Right kidney (tissue), 9 donors: ENCODE measurements at places on chromosomes 7 and 10.

DNA sequence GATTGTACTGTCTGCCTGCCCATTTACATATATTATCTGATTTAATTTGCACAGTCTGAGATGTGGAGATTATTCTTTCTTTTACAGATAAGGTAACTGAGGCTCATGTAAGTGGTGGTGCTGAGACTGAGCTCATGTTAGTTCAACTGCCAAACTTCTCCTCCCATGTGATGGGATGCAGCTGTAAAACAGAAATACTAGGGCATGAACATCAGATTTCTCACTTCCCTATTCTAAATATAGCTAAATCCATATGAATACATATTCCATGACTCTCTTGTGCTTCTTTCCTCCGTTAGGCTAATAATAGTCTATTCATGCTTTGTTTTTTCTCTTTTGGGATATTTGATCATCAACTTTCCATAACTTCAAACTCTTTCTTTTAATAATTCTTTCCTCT, 84.7 kb downstream of the PTPRZ1 start:
- DNase-seq, result no peak

DNA sequence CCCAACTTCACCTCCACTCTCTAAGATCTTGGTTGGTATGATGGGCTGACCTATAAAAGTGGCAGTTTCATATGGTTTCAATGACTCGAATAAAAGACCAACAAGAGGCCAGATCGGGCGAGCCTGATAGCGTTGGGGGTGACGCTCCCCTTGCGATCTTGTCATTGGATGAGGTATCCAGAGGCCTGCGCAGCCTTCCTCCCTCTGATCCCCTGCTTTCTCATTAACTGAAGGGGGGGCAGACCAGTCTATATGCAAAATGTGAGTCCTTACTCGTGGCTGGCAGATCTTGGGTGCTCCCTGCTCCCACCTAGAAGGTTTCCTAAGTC, 937 bp upstream of the COBL start:
- no peak for DNase-seq

DNA sequence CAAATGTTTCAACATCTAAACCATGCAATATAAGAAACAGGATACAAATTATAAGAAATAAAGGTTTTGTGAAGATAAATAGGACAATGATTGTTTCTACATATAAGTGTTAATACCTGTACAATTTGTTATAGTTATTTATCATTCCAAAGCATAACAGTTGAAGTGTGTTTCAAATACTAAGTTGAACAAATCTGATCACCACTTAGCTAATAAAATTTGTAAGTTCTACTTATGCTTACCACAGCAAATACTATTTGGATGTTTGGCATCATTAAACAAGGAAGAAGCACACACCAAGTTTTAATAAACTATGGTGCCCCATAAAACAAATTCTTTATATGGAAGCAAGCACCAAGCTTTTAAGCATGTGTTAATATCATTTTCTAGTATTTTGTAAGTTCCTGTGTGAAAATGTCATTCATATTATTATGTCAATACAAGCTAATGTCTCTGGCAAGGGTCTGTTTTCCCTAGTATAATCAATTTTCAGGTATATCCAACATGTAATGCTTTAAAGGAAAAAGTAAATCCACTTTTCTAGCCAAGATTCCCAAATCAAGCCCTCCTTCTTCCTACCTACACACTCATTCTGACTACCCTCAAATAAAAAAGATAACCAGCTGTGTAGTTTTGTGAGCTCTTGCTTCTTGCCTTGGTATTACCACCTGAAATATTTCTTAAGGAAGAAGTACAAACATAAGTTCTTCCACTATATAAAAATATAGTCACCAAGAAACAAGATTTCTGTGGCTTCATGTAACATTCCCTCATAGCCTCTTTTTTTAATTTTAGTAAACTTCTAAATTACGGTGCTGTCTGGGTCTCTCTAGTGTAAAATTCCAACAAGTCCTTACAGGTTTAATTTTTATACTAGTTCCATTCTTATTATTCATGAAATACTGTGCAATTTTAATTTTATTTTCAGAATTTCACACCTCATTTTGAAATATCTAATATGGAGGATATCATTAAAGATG, 9.2 kb downstream of the SKAP2 start:
- peak; percentile 46 for DNase-seq

GRCh38 chr10:78703593-78703992, 365.2 kb upstream of the ZMIZ1 start:
- DNase-seq, result no peak

DNA sequence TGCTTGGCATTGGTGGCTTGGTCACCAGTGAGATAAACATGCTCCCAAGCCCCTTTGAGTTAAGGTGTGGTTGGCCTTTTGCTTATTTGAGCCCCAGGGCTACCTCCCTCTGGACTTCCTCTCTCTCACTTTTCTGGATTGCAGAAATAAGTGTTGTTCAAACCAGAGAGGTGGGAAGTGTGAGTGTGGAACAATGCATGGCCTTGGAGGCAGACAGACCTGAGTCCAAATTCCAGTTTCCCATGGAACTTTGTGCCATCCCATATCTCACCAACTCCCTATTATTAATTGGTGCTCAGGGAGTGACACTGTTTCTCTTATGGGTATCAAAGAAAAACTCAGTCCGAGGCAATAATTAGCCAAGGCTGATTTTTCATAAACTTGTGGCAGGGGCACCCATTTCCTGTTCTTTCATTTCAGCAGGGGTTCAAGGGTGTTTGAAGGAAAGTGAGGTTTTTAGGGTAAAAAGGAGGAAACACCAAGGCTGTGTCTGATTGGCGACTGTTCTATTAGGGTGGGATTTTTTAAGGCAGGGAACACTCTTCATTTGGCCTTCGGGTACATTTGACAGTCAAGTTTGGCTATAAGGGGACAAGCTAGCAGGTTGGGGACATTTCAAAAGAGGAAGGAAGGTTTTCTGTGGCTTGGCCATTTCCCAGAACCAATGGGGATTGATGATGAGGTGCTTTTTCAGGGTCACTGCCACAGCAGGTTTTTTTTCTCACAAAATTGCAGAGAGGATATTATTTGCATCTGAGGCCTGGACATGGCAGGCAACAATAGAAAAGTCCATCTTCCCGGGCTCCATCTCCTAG, 148.8 kb upstream of the NPY start:
- no peak for DNase-seq

DNA sequence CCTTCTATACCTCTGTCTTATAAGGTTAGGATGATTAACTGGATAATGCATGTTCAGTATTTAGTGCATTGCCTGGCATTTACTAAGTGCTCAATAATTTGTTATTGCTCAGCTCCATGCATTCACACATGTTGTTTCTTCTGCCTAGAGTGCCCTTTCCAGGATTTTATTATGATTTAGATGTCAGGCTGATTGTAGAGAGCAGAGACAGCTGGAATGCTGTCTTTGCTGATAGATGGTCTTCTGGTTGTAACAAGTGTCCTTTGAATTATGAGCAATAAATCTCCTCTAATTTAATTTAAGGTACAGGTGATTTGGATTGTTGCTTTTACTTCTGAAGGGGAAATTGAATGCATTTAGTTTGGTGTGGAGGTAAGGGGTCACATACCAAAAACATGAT, 548.0 kb downstream of the MAGI2 start:
- no peak for DNase-seq

DNA sequence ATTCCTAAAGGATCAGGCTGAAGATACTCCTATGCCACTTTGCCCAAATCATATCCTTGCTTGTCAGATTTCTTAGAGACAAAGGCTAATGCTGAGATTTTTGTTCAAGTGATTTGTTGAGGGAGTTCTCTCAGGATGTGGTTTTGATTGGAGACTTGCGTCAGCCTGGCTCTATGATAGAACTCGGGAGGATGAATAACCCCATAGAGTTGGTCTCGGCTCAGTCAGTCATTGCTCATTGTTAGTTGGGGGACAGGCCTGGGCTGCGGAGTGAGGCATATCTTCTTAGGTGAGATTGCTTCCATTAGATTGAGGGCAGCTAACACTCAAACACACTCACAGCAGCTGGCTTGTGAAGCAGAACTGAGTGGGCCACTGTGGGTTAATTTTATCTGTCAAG, 203.4 kb downstream of the KIF20B start:
- no peak for DNase-seq

- DNase-seq, result no peak
These were observed 89.6 kb downstream of the PPP1R17 start for GRCh38 chr7:31776616-31777015.

DNA sequence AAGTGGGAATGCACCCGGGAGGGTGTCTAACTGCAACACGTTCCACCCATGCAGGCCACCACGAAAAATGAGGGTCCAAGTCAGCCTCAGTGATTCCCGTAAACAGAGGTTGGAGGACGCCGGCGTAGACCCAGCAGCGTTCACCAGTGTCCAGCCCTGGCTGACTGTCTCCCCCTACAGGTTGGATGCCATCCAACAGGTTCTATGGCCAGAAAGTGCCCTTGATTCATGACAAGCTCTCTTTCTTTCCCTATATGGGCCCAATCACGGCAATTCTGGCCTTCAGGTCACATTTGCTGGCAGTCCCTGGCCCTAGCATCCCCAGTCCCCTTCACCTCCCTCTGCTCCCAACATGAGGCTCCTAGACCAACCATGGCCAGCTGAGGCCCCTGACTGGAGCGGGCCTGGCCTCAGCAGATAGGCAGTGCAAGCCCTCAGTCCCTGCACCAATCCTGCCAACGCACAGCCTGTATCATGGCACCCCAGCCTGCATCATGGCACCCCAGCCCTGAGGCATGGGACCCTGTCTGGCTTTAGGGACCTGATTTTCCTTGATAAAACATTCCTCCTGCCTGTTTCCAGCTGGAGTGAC, 227.4 kb downstream of the GRID1 start:
- no peak for DNase-seq

DNA sequence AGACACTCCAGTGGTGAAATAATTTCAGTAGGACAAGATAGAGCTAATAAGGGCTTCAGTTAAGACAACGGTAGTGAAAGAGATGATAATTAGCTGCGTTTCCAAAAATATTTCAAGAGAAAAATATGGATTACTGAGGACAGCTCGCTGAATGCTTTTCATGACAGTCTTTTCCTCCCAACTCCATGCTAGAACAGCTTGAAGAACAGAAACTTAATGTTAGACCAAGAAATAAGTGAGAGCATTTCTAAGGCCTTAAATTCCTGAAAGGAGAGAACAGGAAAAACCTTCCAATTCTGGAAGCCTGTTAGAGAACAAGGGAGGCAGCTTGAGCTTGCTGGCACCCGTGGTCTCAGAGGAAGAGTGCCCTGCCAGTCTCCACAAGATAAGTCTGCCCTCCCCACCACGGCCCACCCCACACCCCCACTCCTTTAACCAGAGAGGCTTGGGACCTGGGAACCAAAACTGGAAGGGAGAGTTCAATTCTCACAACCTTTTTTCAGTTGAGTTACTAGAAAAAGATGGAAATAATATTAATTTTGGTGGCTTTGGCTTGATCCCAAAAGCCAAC, 1148.0 kb upstream of the CELF2 start:
- DNase-seq, result no peak

DNA sequence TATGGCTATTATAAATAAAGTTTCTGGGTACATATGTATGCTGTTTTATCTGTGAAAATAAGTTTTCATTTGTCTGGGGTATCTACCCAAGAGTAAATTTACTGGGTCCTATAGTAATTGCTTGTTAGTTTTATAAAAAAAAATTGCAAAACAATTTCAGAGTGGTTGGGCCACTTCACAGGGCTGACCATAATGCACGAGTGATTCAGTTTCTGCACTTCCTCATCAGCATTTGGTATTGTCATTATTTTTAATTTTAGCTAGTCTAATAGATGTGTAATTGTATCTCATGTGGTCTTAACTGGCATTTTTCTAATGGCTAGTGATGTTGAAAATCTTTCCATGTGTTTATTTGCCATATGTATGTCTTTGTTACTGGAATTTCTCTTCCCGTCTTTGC, 452.4 kb upstream of the AKR1E2 start:
- no peak for DNase-seq
